NB4 (cell line): ENCODE measurements at places on chromosomes 3 and 15.

DNA sequence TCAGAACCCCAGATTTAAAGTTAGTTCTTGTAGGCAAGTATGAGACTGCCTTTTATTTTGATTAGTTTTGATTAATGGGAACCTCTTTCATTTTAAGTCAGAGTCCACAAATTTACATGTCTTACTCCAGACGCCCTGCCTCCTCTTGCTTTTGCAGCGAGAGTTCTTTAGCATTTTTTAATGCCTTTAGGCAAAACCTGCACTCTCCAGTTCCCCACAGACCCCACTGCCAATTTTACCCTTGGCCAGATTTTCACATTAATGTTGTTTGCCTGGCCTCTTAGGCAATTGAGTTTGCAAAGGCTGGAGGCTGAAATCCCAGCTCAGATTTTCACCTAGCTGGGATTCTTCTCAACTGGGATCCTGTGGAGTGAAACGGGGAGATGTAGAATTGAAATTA is 85.8 kb downstream of the GAP43 start:
- DNase-seq, result no peak

- DNase-seq, result no peak
Observed at GRCh38 chr3:170566413-170566812, 19.5 kb downstream of the SLC7A14 start.

DNA sequence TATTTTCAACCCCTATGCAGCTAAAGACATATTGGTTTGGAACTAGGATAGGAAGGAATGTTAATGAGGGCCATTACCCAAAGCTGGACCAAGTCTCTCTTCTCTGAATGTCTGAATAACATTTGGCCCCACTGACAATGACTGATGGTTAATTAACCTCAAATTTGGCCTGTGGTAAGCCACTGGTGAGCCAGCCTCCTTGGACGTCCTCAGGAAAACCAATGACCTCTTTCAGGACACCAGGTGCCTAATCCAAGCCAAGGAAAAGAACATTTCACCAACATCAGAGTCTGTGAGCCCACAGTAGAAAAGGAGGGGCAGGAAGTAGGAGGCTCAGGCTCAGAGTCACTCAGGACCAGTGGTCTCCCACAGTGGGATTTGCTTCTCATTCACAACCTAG is 56.4 kb upstream of the ETV5 start:
- DNase-seq, result no peak

- DNase-seq, result peak; percentile 6
Observed at GRCh38 chr3:39718674-39719595, 90.5 kb upstream of the MYRIP start.

DNA sequence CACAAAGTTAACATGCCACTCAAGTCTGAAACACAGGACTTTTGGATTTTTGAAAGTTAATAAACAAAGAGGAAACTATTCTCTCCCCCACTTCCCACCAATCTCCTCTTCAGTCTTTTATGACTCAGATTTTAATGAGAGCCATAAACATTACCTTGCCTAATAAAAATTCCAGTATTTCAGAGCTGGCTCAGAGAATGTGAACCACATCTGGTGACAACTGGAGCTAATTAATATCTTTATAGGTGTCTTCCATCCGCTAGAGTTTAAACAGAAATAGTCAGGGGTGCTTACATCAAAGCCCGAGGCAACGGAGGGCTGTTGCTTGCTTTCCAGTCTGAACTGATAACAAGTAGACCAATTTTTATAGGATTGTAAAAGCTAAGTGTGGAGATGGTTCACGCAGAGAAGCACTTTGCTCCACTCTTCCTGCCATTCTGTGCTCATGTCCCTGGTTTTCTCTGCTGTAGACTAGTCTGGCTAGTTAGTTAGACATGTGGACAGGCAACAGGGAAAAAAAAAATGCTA is 363.6 kb downstream of the NR2F2 start:
- DNase-seq, result peak; percentile 14

DNA sequence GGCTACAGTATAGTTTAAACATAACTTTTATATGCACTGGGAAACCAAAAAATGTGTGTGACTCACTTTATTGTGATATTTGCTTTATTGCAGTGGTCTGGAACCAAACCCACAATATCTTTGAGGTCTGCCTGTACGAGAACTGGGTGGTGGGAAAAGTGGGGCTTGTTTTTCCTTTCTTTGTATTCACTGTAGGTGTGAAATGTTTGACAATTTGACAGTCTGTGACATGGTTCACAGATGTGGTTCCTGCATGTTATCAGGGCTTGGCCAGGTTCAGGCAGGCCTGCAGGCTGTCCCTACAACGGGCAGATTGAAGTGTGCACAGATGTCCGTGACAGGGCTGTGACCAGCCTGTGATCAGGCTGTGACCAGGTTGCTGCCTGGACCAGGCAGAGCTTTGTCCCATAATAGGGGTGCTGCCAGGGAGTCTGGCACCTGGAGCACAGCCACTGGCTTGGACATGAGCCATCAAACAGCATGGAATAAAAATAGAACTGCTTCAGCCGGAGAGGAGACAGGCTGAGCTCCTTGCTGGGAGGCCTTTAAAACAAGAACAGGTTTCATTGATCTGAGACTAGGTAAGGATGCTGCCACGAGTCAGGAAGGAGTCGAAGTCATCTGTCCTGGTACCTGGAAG is 61.0 kb downstream of the KLF13 start:
- DNase-seq, result no peak

GRCh38 chr15:89112341-89112971 is 24.2 kb downstream of the ABHD2 start:
- no peak for DNase-seq

DNA sequence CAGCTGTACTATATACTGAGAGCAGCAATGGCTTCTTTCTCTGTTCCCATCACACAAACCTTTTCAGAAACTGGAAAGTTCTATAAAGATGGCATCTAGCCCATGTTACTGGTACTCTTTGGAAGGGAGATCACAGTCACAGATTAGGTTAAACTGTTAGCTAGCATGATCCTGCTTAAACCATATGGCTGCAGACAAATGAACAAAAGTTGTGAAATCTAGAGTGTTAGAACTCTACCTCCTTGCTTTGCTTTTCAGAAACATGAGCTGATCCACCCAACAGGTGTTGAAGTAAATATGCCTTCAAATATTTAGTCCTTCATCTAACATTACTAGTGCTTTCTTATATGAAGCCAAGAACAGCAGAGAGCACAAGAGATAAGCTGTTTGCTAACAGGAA is 102.6 kb downstream of the SNRK start:
- no peak for DNase-seq

- DNase-seq, result no peak
Observed at GRCh38 chr3:116390318-116390717, 55.0 kb downstream of the LSAMP start.

DNA sequence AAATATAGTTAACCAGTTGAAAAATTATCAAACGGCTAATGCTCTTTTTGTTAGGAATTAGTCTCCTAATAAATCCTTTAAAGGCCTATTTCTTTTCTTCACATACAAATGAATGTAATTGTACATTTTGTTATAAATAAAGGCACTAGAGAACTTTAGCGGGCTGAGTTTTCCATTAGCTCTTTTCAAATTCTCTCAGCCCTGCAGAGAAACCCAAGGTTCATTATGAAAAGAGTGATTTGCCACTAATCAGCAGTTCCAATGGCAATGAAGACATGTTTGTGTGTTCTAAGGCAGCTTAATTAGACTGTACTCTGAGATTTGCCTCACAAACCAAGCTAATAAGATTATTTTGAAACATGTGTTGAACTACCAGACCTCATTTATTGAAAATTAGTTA is 64.6 kb upstream of the P2RY1 start:
- no peak for DNase-seq
